ENCODE measurements at places on chromosomes 16 and 17.

DNA sequence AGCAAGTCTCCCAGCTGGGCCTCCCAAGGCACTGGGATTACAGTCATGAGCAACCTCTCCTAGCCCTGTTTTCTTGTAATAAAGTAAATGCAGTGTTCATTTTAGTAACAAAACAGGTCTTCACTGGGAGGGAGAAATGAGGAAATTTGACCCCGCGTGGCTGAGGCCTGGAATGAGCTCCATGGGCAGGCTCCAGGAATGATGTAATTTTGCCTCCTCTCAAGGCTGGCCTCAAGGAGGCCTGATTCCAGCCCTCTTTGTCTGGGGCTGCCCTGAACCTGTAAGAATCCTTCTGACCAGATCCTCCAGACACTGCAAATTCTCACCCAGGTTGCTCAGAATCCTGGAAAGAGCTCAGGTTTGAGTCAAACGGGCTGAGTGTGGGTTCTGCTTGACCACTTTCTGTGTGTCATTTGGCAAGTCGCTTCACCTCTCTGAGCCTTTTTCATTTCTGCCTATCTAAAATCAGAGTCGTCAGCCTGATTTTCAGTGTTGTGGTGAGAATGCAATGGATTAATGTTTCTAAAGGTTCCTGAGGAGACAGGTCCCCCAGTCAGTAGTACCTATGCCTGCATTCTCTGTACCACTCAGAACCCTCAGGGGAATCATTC is 57.1 kb downstream of the RAB11FIP4 start:
- DNase-seq = no peak

DNA sequence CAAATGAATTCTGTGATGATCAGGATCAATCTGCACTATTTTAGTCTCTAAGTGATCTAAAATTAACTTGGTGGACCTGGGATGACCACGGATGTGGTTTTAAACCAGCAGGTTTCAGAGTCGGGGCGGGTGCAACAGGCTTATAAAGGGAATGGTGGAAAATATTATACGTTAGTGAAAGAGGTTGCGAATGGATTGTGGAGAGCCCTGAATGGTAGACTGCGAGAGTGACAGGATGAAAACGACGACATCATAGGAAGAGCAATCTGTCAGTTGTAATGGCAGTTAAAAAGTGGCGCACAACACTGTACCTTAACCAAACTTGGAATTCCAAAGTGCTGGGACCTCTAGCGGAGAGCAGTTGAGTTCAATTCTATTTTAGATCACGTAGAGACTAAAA is 1.2 kb upstream of the CYB5B start:
- DNase-seq = no peak

- peak; percentile 22 for DNase-seq
Measured at GRCh38 chr17:64183815-64184214, 53.9 kb upstream of the ERN1 start.

DNA sequence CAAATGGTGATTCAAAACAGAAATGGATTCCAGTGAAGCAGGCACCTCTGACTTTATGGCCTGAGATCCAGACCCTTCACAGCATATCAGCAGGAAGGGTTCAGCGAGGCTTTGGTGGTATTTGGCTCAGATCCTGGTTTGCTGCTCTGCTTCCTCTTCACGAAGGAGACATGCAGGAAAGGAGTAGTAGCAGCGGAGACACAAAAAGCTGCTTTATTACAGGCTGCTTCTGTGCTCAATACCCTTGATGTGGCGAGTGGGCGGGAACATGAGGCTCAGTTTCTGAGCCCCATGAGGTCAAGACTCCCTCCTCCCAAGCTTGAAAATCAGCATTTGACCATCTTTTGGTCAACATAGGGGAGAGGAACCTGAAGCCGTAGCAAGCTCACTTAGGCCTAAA is 213.3 kb upstream of the AXIN2 start:
- peak; percentile 75 for DNase-seq

GRCh38 chr17:78652024-78652423 is 74.8 kb upstream of the DNAH17 start:
- DNase-seq = no peak

DNA sequence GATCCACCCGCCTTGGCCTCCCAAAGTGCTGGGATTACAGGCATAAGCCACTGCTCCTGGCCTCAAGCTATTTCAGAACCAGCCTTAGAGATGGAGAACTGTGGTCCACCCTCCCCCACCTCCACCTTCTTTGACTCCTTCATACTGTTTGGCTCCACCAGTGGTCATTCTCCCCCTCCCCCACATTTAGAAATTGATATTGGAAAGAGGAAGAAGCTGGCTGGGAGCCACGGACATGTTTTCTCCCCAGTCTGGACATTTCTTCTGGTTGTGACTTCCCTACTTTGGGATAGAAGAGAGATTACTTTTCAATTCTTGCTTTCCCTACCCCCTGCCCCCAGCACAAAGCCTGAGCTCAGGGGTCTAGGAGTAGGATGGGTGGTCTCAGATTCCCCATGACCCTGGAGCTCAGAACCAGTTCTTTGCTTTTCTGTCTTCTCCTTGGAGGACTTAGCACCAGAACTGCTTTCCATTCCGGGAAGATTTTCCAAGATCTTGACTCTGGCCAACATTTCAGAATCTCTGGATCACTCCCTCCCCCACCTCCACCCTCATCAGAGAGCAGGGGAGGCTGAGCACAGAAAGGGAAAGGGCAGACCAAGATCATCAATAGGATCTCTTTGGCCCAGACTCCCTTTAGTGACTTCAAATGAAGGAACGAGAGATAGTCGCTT is 16.3 kb downstream of the CAVIN1 start:
- DNase-seq = no peak

- no peak for DNase-seq
Measured at GRCh38 chr17:80006339-80006720, 29.3 kb downstream of the TBC1D16 start.

DNA sequence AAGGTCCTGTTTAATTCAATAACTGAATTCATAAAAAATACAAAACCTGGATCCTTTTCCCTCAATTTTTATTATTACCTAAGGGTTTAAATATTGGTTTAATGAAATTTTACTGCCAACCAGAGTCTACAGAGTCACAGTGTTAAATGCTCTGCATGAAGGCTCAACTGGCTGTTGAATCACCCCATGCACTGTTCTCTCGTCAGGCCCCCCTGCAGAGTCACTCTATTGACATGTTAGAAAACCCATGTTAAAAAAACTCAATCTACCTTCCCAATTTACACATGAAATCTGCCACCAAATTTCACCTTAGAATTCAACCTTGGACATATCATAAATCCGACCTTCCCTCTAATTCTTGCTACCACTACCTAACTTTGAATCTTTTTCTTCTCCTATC is 43.3 kb upstream of the ULK2 start:
- DNase-seq = no peak

DNA sequence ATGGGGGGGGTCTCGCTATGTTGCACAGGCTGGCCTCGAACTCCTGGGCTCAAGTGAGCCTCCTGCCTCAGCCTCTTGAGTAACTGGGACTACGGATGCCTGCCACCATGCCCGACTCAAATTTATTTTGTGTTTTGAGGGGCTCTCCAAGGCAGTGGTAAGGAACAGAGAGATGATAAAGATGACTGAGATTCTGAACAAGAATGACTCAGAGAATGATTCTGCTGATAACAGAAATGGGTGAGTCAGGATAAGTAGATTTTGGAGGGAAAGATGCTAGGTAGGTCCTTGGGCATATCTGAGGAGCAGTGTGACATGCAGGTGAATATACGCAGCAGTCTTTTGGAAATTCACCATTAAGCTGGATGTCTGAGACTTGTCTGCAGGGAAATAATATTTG is 2.6 kb downstream of the TMEM220 start:
- no peak for DNase-seq

- DNase-seq = no peak
Measured at GRCh38 chr17:63785556-63785955, 11.6 kb downstream of the DDX42 start.

GRCh38 chr16:57299009-57299718 is 14.7 kb upstream of the PLLP start:
- DNase-seq = no peak

DNA sequence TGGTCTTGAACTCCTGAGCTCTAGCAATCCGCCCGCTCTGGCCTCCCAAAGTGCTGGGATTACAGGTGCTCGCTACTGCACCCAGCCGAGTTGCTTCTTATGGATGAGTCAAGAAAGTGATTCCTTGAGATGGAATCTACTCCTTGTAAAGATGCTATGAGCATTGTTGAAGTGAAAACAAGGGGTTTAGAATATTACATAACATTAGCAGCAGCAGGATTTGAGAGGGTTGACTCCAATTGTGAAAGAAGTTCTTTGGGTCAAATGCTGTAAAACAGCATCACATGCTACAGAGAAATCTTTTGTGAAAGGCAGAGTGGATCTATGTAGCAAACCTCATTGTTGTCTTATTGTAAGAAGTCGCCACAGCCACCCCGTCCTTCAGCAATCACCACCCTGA is 72.7 kb downstream of the NT5M start:
- no peak for DNase-seq

- DNase-seq = no peak
Measured at GRCh38 chr16:56436258-56436657, 10.9 kb upstream of the AMFR start.

DNA sequence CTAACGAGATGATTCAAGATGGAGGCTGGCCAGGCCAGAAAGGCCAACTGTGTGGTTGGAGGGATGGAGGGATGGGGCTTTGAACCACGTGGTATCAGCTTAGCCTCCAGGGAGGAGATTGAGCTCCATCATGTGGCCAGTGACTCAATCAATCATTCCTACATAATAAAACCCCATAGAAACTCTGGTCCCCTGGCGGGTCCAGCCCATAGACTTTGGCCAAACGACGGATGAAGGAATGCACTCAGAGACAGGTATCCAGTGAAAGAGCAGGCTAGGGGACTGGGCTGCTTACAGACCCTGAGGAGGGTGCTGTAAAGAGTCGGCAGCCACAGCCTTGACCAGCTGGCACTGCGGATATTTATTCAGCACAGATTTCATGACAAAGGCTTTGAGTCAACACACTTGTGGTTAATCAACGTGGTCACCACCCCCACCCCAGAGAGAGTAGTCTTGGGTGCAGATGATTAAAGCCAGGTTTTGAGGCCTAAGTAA is 308.7 kb upstream of the TNRC6C start:
- DNase-seq = peak; percentile 16

DNA sequence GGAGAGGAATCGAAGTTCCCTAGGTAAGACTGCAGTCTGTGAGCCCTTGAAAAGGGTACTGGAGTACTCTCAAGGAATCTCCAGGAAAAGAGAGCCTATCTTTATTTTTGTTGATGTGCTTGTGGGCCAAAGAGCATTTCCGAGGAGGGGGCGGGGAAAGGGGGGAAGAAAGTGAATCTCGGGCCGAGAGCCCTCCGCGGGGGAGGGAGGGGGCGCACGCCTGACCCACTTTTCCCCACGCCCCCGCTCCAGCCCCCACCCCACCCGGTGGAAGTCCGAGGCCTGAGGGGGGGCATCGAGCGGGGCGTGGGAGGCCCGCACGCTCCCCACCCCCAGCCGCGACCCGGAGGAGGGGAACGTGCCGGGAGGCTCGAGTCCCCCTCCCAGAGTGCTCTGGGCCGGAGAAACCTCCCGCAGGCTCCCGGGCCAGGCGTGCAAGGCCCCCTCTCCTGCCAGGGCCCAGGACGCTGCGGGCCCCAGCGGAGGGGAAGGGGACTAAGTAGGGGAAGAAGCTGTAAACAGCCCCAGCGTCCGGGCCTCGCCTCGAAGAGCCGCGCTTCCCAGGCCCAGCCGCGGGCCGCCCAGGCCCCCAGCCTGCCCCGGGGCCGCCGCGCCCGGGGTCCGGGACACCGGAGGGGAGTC is 444 bp downstream of the HELZ start:
- DNase-seq = peak; percentile 17

- DNase-seq = no peak
Measured at GRCh38 chr17:15240644-15241043, 24.5 kb downstream of the PMP22 start.

GRCh38 chr17:7114241-7114874 is at the start of gene ASGR2:
Gene ASGR2 (minus strand): TSS chr17:7114822. CDS start chr17:7114240, 582 bp downstream.
- no peak for DNase-seq

DNA sequence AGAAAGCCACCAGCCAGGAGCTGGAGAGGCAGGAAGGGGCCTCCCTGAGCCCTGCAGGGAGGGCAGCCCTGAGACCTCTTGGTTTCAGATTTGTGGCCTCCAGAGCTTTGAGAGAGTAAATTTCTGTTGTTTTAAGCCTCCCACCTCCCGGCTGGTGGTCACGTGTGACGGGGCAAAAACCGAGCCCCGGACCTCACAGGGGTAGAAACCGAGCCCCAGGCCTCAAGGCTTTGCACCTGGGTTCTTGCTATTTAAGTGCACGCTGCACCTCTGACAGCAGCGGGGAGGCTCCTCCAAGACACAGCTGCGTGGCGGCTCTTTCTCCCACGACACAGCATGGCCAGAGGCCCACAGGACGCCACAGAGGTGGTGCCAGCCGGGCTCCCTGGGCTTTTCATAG is 17.4 kb upstream of the ZC3H18 start:
- DNase-seq = no peak

- DNase-seq = no peak
Measured at GRCh38 chr16:67837811-67838210, 4.3 kb upstream of the THAP11 start.

DNA sequence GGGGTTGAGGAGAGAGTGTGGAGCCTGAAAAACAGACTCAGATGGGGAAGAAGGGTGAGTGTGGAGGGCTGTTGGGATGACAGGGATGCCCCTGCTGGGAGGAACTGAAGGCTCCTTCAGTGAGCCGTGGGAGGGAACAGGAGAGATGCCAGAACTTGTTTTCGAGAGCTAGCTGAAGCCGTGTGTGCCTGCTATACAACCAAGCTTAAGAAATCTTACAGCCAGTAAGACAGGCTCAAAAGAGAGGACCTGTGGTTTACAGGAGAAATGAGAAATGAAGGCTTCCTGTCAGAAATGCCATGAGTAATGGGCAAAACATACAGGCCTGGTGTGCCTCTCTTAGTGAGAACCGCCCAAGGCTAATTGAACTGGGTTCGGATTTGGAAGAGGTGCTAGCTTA is 99.6 kb downstream of the SPACA3 start:
- DNase-seq = no peak

DNA sequence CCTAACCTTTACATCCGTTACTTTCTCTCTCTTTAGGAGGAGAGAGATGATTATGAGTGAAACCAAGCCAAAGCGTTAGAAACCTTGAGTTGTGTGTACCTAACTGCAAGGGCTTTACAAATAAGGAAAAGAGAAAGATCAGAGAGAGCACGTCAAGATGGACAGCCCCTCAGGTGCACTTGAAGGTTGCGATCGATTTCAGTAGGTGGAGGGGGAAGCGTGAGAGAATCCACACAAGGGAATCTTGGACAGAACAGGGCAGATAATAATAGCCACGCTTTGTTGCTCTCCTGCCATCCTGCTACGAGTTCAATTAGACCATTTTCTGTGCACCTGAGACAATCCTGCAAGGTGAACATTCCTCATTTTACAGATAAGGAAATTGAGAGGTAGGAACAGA is 78.4 kb downstream of the VAT1L start:
- no peak for DNase-seq

DNA sequence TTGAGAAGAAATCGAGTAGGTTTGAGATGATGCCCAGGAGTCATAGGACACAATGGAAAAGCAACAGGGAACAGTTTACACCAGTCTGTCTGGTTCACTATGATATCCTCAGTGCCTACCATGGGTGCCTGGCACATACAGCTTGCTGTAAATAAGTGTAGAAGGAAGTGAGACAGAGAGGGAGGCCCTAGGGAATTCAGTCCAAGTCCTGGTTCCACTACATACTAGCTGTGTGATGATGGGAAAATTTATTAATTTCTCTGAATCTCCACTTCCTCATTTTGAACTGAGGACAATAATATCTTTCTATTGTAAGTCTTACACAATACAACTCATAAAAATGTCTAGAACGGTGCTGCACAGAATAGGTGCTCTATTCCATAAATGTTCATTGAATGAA is 53.3 kb upstream of the LYRM9 start:
- DNase-seq = no peak

Measured in SW480 (cell line).